Tibial nerve (tissue), 4 donors: ENCODE measurements at places on chromosomes 2 and 18. TPM values are rescaled to one million over a fixed set of nuclear protein-coding genes. Genes with fewer than 3 reads are reported as not detected.

GRCh38 chr2:43759195-43759594 is 14.6 kb upstream of the DYNC2LI1 start:
- peaks cover 23% of the 10 kb centered on the region for H3K4me1 ChIP-seq
- peaks cover 6% of the 10 kb centered on the region for H3K36me3 ChIP-seq
- H3K4me3 ChIP-seq = no peak overlapping the region
- DNase-seq = no peak
- H3K27ac ChIP-seq = peak overlapping the region; percentile 84

DNA sequence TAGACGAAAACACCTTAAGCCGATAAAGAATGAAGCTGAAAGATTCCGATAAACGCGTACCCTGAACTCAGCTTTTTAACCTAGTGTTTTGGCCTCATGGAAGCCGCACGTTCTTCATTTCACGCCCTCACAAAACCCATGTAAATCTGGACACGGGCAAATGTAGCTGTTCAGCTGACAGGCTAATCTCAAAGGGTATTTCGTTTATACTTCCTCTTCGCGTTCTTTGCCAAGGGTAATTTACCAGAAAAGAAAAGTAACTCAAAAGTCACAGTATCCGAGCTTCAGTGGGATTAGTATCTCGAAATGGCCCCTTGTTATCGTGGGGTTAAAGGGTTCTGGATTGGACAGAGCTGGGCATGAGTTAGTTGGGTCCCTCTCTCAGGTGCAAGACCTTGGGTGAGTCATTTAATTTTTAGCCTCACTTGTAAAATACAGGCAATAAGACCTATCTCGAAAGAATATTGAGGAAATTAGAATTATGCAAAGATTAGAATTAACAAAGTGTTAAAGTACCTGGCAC is 22.0 kb upstream of the STPG4 start:
- H3K27ac ChIP-seq = peak overlapping the region; percentile 98
- H3K4me3 ChIP-seq = peak overlapping the region; percentile 85
- no peaks in the 10 kb centered on the region for H3K36me3 ChIP-seq
- peaks cover 28% of the 10 kb centered on the region for H3K4me1 ChIP-seq

DNA sequence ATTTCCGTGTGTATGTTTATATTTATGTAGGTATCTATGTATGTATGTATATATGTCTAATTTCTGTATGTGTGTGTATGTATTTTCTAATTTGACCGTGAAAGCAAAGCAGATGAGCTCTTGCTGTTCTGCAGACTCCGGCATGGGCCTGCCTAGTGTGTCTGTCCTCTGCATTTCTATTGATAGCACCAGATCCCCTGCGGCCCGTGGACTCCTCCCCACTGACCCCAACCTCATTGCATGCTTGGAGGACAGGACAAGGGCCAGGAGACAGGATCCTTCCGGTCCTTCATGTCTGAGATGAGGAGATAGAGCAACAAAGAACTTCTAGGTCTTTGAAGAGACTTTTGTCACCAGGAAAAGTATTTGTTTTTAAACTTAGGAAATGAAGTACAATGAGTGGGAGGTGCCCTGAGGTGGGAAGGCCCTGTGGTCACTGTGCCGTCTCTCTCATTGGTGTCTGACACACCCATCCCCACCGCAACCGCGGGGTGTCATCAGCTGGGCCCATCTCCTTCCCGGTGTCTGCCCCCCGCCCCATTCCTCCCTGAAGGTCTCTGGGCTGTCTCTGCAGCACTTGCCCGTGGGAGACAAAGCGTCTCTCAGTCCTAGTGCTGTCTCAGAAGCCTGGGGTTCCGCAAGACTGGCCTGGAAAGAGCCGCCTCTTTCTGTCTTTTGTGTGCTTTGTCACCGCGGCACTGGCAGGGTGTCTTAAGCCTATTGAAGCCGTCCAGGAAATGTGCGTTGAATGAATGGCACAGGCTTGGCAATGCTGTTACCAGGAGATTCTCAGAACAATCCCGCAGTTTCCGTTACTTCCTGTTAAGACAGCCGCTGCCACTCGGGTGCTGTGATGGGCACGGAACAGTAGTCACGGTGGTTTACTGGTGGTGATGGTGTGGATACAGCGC is 216.4 kb downstream of the AGAP1 start:
- H3K27ac ChIP-seq = peak overlapping the region; percentile 86
- H3K36me3 ChIP-seq = no peaks in the 10 kb centered on the region
- H3K4me3 ChIP-seq = no peak overlapping the region
- H3K27me3 ChIP-seq = no peaks in the 10 kb centered on the region
- peaks cover 17% of the 10 kb centered on the region for H3K4me1 ChIP-seq
- DNase-seq = no peak

Gene NR4A2
- 31.5 TPM for total RNA-seq

Gene HOXD3
- total RNA-seq = 11.4 TPM

Gene RAB6C
- total RNA-seq = not detected
